ENCODE measurements at places on chromosomes 6 and 20.

- DNase-seq, result no peak
Observed at GRCh38 chr20:4663044-4663443, 58.7 kb upstream of the PRND start.

DNA sequence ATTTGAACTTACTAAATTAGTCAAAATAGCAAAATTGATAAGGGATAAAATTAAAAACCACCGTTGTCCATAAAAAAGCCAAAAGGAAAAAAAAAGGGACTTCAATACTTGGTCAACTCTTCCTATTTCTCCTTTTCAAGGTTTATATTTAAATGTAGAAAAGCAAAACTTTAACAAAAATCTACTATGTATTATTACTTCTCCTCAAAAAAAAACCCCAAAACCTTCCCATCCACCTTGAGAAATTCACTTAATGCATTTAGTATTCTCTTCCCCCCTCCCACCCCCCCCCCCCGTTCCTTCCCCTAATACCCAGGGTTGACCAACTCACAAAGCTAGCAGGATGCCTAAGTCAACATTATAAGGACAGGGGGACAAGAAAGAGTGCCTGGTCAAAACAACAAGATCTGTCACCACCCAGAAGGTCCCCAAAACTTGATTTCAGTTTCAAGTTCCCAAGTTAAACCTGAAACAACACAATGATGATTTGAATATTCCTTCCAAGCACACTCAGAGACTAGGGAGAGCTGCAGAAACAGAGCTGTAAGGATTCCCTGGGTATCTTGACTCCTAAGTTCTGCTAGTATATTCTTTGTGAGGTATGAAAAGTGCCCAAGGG, 14.6 kb downstream of the GMDS start:
- no peak for DNase-seq

- no peak for DNase-seq
Observed at GRCh38 chr20:62056975-62057374, 8.7 kb downstream of the TAF4 start.

- DNase-seq, result no peak
Observed at GRCh38 chr6:12369781-12370262, 79.7 kb downstream of the EDN1 start.

DNA sequence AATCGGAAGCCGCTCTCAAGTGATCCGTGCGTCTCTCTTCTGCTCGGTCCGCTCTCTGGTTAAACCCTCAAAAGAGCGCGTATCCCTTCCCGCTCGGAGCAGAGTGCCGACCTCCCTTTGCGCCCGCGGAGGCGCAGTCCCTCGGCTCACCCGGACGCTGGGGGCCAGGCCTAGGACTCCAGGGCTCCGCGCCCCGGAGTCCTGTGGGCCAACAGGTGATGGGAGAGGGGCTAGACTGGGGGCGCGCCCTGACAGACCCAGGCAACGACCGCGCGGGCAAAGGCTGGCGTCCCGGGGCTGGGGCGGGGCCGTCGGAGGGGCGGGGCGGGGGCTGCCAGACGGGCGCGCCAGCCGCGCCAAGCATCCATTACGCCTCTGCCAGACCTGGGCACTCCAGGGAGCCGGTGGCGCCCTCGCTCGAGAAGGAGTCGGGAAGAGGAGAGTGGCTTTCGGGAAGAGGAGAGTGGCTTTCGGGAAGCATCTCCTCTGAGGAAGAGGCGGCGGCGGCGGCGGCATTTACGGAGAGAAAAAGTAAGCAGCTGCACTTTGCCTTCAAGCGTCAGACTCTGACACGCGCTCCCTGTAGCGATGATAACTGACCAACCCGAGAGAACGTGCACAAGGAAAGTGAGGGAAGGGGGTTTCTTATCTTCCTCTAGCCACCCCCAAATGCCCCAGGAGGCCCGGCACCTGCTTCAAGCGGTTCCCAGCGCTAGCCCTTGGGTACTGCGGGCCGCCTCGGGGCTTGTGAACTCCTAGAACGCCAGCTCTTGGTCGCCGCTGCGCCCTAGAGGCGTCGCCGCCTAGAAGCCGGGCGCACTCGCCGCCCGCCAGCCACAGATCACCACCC, 2.6 kb downstream of the EPHA7 start:
- peak; percentile 3 for DNase-seq

DNA sequence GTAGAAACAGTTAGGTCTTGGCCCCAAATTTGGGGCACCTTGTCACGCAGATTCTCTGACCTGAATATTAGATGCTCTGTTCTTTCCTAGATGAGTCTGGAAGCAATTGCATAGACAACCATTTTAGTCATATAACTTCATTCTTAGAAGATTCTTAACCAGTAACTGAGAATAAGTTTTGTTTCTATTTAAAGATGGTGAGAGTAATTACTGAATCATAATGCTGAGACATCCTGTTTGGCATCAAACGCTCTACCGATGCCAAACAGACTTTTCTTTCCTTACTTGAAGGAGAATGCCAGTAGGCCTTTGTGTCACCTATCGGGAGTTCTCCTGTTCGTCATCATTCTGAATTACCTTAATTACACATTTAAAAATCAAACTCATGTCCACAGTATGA, 131.6 kb upstream of the ID4 start:
- peak; percentile 78 for DNase-seq

DNA sequence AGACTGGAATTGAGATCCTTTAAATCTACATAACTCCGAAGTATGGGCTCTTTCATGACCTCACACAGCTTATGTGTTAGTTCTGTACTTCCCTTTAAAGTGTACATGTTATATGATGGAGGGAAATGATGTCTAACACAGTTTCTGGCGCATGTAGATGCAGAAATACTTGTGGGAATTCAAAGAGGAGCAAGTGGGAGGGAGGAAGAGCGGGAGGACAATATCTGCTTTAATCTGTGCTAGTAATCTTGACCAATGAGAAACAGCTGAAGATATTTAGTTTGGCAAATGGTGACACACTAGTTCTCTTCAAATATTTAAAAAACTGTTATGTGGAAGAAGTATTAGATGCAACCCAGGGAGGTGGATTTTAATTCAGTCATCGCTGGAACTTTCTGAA, 62.9 kb upstream of the PLEKHG1 start:
- DNase-seq, result no peak

- no peak for DNase-seq
Observed at GRCh38 chr6:105626295-105627158, 223.6 kb upstream of the PREP start.

- DNase-seq, result no peak
Observed at GRCh38 chr6:92762443-92763273, 656.7 kb downstream of the EPHA7 start.

GRCh38 chr6:167703347-167703746, 123.4 kb upstream of the AFDN start:
- no peak for DNase-seq

All from GM23248 (cell line).